ENCODE measurements at places on chromosomes 7 and 10.

DNA sequence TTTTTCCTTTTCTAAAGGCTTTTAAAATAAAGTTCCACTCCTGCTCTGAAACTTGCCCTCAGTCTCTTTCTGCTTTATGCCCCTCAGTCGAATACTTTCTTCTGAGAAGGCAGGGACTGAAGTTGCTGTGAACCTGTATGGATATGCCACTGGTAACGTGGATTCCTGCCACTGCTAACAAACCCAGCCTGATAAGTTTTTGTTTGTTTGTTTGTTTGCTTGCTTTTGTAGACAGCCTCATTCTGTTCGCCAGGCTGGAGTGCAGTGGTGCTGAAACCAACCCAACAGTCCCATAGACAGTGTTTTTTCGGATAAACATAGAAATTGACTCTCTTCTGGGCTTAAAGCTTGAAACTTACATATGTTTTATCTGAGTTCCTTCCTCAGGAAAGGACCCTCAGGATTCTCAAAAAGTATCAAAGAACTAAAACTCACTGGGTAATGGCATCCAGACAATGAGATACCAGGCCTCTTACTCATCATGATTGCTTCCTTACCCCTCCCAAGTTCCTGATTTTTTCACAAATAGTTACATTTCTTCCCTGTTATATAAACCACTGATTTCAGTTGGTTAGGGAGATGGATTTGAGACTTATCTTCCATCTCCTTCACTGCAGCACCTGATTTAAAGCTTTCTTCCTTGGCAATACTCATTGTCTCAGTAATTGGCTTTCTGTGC lies 273.6 kb downstream of the SDHAF3 start:
- DNase-seq: no peak

GRCh38 chr7:94451187-94451586 lies 56.5 kb downstream of the COL1A2 start:
- DNase-seq: peak; percentile 31

GRCh38 chr10:129483430-129484010 lies 16.5 kb downstream of the MGMT start:
- no peak for DNase-seq

DNA sequence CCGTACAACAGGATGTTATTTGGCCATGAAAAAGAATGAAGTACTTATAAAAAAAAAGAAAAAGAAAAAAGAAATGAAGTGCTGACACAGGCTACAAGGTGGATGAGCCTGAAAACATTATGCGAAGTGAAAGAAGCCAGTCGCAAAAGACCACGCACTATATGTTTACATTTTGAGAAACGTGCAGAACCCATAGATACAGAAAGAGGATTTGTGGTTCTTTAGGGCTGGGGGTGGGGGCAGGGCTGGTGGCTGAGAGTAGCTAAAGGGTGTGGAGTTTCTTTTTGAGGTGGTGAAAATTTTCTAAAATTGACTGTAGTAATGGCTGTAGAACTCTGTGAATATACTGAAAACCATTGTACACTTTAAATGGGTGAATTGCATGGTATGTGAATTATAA lies 86.0 kb upstream of the FAM20C start:
- no peak for DNase-seq

DNA sequence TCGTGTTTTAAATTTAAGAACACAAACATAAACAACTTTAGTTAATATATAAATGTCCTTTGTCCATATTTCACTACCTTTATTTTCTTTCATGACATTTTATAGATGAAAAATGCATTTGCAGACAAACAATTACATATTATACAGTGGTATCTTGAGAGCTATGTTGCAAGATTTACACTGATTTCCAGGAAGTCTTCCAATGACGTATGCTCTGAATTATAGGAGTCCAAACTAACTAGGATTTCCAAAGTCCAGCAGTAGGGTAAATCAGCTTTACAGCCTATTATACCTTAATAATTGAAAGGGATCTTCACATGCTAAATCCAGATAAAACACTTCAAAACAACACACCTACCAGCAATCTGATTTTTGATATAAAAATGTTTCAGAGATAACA lies 69.4 kb downstream of the HYCC1 start:
- DNase-seq: no peak

DNA sequence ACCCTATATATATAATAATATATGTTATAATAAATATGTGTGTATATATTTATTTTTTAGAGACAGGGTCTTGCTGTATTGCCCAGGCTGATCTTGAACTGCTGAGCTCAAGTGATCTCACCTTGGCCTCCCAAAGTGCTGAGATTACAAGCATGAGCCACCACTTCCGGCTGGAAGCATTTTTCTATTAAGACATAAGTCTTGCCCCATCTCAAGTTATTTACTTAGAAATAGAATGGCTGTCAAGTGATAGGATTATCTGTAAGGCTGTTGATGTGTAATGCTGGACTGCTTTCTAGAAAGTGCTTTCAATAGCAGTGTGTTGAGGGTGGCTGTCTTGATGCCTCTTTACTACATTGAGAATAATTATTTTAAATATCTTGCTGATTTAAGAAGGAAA lies 65.2 kb downstream of the ZMYND11 start:
- DNase-seq: no peak

GRCh38 chr10:101031796-101032636 lies 982 bp downstream of the SFXN3 start:
- peak; percentile 31 for DNase-seq

DNA sequence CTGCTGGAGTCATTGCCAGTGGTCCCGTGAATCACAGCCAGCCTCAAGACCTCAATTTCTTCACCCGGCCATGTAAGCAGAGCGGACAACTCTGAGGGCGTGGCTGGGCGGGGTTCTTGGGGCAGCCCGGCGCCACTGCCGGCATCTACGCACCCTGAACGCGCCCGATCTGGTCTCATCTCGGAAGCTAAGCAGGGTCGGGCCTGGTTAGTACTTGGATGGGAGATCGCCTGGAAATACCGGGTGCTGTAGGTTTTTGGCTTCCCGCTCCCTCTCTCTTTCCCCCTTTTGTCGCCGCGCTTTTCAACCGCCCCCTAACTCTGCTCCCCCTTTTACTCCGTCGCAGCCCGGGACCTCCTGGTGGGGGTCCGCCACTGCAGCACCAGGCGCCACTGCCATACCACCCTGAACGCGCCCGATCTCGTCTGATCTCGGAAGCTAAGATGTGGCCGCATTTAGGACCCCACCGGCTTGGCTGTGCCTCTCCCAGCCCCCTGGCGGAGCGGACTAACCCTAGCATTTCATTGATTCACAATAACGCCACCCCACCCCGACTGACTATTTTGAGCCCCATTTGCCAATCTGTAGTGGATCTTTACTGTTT lies 25.3 kb downstream of the GARIN1A start:
- no peak for DNase-seq

DNA sequence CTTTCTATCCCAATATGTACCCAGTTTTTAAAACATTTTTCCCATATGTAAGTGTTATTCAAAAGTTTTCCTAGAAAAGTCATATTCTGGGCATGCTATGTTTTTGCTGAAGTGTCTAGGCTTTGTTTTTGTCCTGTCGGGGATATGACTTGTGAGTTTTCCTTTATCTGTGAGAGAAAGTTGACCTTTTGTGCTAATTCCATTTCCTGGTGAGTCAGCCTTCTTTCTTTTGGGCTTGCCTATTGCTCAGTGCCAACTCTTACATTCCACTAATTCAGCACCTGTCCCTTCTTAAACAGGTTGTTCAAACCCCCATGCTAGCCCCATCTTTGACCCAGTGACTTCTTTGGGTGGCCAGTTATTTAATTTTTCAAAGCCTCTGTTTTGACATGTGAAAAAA lies 146.2 kb downstream of the AHR start:
- no peak for DNase-seq

DNA sequence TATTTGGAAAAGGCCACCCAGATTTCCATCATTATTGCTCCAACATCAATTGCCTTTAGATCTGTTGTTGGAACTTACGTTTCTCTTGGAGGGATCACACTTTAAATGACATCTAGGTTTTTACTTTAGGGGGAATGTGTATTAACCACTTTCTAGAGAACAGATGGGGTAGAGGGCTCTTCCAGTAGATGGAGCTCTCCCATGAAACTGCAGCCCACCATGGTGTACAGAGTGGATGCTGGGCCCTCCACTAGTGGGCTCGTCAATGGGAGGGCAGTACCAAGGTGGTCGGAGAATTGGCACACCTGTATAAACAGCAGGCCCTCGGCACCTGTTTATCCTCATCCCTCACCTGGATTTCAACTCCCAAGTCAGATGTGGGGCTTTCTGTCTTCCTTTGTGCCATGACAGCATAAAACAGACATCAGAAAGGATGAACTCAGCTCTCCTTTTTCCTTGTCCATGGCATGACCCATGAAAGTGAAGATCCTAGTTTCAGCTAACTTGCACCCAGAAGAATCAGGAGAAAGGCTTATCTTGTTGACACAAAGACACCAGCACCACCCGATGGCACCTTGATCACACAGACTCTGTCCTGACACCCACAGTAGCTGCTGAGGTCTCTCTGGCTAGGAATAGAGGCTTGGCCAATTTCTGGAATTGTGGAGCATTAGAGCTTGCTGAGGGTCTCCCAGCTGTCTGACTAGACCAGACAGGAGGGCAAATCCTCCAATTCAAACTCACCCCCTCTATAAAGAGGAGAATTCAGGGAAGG lies 150.5 kb downstream of the CYP26A1 start:
- DNase-seq: no peak

- DNase-seq: no peak
Observed at GRCh38 chr10:86648704-86649427, 5.5 kb upstream of the OPN4 start.

DNA sequence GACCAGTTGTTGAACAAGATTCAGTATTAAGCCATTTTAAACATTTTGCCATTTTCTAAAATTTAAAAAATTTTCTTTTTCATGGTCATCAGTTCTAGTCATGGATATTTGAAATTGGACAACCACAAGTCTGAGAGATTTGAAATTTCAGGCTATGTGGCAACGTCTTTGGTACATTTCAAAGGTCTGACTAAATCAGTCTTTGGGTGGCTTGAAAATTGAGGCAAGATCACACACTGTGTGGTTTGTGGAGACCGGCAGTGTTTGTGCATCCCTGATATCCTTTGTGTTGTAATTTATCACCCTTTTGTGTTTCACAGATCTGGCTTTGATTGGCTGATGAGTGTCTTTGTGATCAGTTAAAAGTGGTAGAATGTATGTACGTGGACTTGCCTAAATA lies 35.7 kb downstream of the CCAR1 start:
- no peak for DNase-seq

- no peak for DNase-seq
Observed at GRCh38 chr7:158856883-158857668, 718 bp downstream of the DYNC2I1 start.

DNA sequence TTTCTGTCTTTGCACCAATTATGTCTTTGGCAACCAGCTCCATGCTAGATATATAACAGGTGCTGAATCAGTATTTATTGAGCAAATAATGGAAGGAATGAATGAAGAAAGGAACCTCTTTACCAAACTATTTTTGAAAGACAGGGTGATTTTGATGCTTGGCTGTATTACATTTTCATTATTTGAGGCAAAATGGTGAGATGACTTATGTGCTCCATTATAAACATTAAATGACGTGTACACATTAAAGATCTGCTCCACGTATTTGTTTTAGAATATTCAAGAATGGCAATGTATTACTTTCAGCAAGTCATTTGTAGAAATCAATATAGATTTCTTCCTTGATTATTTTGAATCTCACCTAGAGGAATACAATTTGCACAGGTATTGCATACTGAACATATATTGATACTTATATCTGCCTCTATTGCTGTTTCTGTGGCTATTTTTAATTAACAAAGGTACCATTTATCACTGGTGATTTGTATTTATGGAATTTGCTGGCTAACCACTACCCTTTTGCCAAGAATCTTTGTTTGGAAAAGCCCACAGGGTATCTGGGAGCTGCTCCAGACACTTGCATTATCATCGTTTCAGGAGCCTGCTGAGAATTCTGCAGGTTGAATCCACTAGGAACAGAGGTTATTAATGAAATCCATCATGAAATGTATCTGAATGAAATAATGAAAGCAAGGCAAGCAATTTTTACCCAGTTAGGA lies 92.2 kb downstream of the SEMA3C start:
- no peak for DNase-seq

DNA sequence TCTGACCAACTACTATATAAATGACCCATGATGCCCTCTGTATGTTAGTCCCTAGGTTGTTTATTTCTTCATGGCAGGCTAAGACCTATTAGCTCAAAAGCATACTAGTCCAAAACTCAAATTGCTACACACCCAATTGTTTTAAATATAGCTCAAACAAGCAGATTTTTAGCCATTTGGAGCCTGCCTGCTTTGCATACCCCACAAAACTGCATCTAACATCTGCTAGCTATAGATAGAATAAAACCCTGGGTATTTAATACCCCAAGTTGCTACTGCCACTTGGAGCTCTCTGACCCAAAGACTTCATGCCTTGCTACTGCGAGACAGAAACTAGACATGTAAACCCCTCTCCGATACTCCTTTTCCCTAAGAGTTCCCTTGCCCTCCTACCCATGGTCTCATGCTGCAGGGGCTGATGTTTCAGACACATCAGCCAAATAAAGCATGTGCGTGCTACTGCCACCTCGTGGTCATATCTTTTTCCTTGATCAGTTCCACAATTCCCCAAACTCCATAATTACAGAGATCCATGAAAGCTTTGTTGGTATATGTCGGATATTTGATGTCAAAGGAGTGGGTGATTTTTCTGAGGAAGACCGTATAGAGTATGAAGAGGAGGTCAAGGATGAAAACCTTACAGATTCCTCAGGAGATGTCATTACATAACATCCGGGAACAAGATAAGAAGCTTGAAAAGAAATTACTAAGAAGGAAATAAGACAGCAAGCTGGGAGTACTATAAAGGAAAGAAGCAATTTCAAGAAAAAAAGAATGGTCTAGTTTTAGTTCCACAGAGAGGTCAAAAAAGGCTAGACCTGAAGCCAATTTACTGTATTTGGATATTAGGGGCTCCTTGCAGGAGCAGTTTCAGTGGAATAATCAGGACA lies 386.6 kb downstream of the SH2D4B start:
- no peak for DNase-seq

- DNase-seq: no peak
Observed at GRCh38 chr10:1651270-1651966, 85.9 kb downstream of the ADARB2 start.

GRCh38 chr7:11447106-11447505 lies 384.9 kb downstream of the THSD7A start:
- no peak for DNase-seq

DNA sequence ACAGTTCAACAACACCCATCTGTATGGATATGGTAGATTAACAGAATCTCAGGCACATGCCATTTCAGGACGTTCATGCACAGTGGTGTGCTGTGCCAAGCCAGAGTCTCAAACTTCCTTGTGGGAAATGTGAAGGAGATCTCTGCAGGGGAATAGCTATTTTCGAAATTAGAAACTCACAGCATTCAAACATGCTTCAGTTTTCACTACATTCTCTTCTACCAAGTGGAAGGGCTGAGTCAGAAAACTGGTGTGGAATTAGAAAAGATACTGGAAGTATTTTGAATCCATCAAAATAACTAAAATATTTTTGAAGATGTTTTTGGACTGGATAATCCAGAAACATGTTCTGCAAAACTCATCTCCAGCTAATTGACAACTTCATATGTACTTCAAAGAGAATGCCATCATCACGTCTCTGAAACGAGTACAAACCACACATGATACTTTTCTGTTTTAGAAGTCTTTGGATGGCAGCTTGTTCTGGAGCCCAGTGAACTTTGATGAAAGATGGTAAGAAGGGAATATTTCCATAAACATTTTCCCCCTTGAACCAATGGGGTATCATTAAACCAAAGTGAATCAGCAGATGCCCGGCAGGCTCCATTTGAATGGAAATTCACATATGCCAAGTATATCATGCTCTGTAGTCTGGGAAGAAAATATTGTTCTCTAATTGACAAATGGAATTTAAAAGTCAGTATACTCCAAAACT lies 616.3 kb upstream of the IGFBP3 start:
- no peak for DNase-seq

- no peak for DNase-seq
Observed at GRCh38 chr7:106063692-106064091, 48.4 kb downstream of the SYPL1 start.
